ENCODE measurements at places on chromosomes 1 and 21. TPM values are rescaled to one million over a fixed set of nuclear protein-coding genes. Genes with fewer than 3 reads are reported as not detected.

Gene OR2L5
- total RNA-seq, result not detected

GRCh38 chr21:15359251-15359650 is 294.5 kb upstream of the NRIP1 start:
- no peak for DNase-seq

Gene TRAF5
- total RNA-seq, result 3.1 TPM

Gene SCMH1
- 18.8 TPM for total RNA-seq

All from M059J (cell line).